ENCODE measurements at places on chromosomes 4 and X. TPM values are rescaled to one million over a fixed set of nuclear protein-coding genes. Genes with fewer than 3 reads are reported as not detected.
A peak's percentile ranks its signal among the peaks of the same experiment; 100 is the strongest.

- no peak for DNase-seq
Measured at GRCh38 chr4:14596028-14596427, 406.3 kb upstream of the CPEB2 start.

DNA sequence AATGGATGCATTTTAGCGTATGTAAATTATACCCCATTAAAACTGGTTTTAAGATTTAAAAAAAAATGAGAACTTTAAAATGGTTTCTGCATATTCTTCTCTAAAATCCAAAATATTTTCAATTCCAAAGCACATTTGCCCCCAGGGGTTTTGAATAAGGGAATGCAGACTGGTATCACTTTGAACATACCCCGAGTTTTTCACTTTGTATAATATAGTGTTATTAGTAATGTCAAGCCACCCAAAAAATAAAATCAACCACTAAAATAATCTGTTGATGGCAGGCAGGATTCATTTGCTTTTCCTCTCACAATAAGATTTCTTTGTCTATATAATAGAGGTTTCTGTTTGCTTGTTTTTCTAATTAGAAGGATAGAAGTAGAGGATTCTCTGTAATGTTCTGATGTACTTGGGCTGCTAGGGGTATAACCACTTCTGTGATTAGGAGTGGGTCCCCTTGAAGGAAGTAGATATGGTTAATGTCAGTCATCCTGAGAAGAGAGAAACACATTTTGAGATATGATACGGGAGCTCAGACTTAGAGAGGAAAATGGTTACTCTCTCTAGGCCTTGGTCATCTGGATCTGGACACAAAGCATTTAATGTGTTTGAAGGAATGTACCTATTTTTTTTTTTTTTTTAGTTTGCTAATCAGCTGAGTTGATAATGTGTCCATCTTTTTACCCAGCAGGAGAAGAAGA is 9.3 kb upstream of the LIN54 start:
- no peak for DNase-seq

DNA sequence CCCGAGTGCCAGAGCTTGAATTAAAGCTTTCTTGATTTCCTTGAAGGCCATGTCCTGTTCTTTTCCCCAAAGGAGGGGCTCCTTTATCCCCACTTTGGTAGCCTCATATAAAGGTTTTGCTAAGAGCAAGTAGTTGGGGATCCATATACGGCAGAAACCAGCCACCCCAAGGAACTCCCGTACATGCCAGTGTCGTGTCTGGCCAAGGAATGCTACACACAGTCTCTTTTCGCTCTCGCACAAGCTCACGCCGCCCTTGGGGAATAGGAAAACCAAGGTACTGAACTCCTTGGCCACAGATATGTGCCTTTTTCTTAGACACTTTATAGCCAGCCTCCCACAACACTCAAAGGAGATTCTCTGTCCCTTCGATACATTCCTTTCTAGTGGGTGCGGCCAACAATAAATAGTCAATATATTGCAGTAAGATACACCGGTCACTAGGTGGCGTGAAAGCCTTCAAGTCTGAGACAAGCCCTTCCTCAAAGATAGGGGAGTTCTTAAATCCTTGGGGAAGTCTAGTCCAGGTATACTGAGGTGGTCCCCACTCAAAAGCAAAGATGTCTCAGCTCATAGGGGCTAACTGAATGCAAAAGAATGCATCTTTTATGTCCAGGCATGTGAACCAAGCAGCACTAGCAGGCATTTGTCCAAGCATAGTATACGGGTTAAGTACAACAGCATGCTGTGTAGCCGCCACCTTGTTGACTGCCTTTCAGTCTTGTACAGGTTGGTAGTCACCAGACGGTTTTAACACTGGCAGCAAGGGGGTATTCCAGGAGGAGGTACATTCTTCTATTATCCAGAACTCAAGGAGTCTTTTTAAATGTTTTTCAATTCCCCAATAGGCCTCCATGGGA is 57.8 kb upstream of the XAGE1B start:
- peak; percentile 68 for DNase-seq

- DNase-seq, result peak; percentile 72
Measured at GRCh38 chr4:37644962-37645361, 41.2 kb downstream of the RELL1 start.

GRCh38 chr4:83852085-83852451 is 316.2 kb downstream of the GPAT3 start:
- no peak for DNase-seq

The VCX2 gene
- not detected for total RNA-seq

The USP17L24 gene
- not detected for total RNA-seq

The UGT2B17 gene
- not detected for total RNA-seq

The IL13RA2 gene
- 1.6 TPM for total RNA-seq

GRCh38 chrX:11100281-11101035 is 10.7 kb upstream of the HCCS start:
- DNase-seq, result peak; percentile 80

Data from tongue (tissue), 3 donors.